ENCODE measurements at places on chromosomes 5 and 9.
A peak's percentile ranks its signal among the peaks of the same experiment; 100 is the strongest.

- DNase-seq, result peak; percentile 83
These were observed 4.2 kb upstream of the ENTPD8 start for GRCh38 chr9:137445275-137445807.

DNA sequence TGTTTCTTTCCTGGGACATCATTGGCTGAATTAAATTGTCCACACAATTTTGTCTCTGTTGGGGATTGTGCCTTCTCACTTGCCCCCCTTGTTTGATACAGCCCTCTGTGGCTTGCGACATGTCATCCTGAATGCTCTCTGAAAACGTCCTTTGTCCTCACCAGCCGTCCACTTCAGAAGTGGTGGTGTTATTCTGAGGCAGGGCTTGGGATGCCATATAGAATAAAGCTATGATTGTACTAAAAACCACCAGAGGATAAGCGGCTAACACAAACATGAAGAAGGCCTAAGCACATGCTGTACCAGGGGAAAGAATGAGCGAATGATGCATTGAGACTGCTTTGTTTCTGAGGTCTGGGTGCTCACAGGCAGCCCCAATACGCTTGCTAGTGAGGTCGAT is 3.5 kb upstream of the SNX30 start:
- DNase-seq, result no peak

DNA sequence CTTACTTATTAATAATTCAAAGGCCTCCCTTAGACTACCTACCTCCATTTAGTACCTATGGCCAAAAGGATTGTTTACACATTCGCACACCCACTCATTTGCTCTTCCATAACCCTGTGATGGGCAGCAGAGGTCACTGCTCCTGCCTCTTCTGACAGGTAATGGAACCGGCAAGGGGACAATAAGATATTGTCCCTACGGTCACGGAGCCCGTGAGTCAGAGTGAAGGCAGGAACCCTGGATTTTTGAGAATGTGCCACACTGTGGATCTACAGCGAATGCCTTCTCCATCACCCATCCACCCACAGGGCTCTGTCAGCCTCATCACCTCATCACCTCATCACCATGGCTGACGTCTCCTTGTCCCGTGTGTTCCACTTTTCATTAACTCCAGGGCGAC is 132.3 kb downstream of the MYO10 start:
- DNase-seq, result no peak

DNA sequence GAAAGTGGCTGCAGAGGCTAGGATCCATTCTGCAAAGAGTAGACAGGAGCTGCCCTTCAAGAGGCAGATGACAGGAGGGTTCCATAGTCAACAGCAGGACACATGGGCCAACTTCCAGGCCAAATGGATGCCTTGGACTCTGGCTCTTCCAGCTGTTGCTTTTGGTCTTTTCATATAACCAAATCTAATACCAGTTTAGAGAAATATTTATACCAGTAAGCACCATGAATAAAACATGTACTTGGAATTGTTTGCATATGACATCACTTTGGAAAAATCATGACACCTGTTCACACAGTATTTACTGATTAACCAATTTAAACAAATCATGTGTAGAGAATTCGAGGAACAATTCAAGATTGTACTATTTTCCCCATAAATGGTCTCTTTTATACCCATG is 481.3 kb downstream of the DMRT2 start:
- no peak for DNase-seq

GRCh38 chr9:89764217-89764616 is 159.4 kb downstream of the GADD45G start:
- no peak for DNase-seq

DNA sequence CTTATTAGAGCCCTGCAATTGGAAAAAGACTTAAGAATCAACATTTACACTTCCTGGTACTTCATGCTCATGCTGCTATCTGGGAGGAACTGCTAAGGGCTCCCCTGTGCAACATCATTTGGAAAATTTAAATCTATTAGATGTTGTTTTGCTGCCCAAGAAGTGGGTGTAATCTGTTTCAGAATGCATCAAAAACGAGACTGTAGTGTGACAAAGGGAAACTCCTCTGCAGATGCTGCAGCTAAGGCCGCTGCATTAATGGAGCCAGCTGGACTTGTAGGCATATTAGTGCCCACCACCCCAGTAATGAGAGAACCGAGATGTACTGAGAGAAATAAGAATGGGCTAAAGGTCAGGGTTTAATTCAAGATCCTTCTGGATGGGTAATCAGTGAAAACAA is 11.1 kb upstream of the PAIP1 start:
- DNase-seq, result no peak

GRCh38 chr5:139271201-139272027 is 22.1 kb upstream of the MATR3 start:
- no peak for DNase-seq
